ENCODE measurements at places on chromosomes 2 and 18.

- DNase-seq: no peak
Observed at GRCh38 chr2:133774654-133775015, 206.4 kb upstream of the NCKAP5 start.

DNA sequence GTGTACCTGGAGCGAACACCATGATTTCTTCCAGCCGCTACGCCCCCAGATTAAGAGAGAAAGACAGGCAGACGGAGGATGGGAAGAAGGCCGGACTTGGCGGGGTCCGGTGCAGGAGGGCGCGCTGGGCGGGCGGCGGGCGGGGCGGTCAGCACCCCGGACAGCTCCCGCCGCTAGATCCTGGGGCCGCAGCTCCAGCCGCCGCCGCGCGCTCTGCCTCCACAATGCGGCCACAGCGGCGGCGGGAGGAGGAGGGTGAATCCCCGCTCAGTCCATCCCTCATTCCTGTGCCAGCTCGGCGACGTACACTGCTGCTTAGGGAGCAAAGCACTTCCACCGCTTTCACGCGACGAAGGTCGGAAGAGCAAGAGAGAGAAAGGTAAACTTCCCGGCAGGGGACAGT lies at the start of gene AKAIN1:
TSS of gene AKAIN1 (minus strand) at position 226 of the 403 bp plus-strand sequence. CDS start at position 22, 204 bp downstream.
- no peak for DNase-seq

- DNase-seq: no peak
Observed at GRCh38 chr2:216425008-216425787, 12.9 kb downstream of the SMARCAL1 start.

- no peak for DNase-seq
Observed at GRCh38 chr2:29155578-29155977, 40.4 kb downstream of the CLIP4 start.

DNA sequence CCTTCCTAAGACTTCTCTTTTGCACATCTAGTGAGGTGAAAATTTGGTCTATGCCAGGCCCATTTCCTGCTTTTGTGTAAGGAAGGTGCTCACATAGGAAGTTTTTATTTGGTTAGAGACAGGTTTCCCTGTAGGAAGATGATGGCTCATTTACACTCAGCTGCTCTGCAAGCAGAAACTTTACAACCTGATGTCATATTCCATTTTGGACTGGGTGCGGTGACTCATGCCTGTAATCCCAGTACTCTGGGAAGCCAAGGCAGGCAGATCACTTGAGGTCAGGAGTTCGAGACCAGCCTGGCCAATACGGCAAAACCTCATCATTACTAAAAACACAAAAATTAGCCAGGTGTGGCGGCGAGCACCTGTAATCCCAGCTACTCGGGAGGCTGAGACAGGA lies 35.8 kb downstream of the CASP10 start:
- no peak for DNase-seq

- DNase-seq: no peak
Observed at GRCh38 chr18:70116949-70117348, 88.5 kb downstream of the RTTN start.

DNA sequence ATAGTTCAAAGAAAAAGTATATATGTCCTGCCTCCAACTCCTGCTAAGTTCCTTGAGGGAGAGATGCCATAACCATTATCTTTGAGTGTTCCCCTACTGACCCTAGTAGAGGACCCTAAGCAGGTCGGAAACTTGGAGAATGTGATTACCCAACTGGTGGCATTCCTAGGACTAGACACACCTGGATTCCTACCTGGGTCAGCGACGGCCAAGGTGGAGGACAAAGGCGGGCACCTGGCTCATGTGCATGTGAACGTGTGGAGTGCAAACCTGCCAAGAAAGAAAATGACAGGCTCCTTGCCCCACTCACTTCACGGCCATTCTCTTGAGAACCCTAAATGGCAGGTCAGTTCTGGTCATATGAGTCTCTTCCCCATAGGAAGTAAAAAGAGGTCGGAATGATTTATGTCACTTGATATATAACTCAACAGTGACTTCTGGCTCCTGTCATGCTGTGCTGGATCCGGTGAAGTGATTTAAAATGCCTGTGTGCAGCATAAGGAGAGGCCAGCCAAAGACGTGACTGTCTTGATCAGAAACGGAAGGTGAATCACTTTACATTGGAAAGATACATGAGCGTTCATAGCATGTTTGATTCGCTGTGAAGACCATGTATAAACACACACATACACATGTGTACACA lies 371.6 kb downstream of the EIPR1 start:
- DNase-seq: no peak

DNA sequence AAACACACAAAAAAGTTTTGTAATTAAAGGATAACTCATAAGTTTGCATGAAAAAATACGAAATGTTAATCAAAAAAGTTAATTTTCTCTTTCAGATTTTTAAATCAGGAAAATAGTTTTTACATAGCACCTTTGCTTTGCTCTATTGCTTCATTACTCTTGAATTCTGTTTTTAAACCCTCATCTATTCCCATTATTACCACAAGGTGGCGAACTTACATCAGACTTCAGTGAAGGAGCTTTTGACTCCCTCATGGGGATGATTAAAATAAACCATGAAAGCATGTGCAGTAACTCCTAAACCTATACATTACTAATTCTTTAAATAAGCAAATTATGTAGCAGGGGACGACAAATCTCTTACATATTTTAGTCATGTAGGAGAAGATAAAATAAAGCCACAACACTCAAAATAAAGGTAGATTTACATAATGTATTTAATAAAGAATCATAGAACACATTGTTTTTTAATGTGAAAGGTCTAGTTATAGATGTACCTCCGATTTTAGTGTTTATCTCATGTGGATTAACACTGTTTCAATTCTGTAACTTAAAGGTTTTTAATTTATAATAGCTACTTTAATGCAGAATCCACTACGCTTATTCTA lies 105.2 kb downstream of the NETO1 start:
- peak; percentile 49 for DNase-seq

DNA sequence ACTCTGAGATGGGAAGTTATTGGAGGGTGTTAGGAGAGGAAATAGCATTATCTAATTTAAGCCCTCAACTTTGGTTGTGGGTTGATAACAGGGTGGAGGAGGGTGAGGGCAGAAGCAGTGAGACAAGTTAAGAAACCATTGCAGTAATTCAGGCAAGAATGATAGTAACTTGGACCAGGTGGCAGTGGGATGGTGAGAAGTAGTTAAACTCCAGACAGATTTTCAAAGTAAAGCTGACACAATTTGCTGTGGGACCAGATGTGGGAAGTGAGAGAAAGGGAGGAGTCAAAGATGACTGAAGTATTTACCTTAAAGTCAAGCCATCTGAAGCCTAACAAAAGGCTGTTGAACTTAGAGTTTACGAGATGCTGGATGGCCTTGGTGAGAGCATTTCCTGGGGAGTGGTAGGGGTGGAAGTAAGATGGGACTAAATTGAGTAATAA lies 163.2 kb upstream of the KLF7 start:
- DNase-seq: no peak

- DNase-seq: no peak
Observed at GRCh38 chr2:233832869-233833311, 21.4 kb downstream of the HJURP start.

- DNase-seq: no peak
Observed at GRCh38 chr2:63763391-63763941, 78.2 kb upstream of the UGP2 start.

GRCh38 chr2:175169191-175169590 lies 1.2 kb upstream of the ATF2 start:
- DNase-seq: no peak

DNA sequence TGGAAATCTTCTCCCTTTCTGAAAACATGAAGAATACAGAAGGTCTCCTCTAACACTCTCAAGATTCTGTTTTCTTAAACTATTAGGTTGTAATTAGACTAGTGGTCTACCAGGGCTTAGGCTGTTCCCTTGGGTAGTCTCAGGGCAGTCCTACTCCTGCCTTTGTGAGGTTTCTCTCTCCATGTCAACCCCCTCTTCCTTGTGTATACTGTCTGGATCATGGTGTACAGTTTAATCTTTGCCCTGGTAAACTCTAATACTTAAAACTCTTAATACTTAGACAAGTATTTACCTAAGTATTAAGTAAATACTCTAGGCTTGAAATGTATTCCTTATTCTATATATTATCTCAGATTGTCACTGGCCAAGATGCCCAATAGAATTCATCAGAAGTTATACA lies 480.3 kb upstream of the TNP1 start:
- DNase-seq: no peak

DNA sequence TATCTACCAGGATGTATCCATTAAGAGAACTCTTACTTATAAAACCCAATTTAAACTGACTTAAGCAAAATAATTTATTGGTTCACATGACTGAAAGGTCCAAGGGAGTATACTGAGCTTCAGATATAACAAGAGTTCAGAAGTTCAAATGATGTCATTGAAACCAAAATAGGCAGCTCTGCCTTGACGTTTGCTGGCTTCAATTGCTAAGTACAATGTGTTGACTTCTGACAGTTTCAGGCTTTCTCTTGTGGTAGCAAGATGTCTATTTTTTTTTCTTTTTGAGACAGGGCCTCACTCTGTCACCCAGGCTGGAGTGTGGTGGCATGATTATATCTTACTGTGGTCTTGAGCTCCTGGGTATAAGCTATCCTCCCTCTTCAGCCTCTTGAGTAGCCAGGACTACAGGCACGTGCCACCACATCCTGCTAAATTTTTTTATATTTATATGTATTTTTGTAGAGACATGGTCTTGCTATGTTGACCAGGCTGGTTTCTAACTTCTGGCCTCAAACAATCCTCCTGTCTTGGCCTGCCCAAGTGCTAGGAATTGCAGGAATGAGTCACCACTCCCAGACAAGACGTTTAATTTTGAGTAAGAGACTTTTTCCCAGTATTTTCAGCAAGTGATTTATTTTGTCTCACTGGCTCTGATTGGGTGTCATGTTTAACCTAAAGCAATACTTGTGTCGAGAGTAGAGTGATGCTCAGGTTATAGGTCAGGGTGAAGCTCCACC lies 184.8 kb downstream of the NR4A2 start:
- no peak for DNase-seq

DNA sequence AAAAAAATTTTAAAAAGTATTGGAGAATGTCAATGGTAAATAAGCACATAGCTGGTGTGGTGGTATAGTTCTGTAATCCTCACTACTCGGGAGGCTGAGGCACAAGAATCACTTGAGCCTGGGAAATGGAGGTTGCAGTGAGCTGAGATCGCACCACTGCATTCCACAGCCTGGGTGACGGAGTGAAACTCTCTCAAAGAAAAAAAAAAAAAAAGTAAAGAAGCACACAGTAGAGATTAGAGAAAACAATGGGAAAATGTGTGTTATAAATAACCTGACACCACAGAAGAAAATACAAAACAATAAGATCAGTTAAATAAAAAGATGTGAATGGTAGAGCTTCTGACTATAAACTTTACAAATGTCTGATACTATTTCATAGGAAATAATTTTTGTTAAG lies 163.7 kb upstream of the WDSUB1 start:
- DNase-seq: no peak

- peak; percentile 60 for DNase-seq
Observed at GRCh38 chr2:60104514-60105505, 448.6 kb downstream of the BCL11A start.

DNA sequence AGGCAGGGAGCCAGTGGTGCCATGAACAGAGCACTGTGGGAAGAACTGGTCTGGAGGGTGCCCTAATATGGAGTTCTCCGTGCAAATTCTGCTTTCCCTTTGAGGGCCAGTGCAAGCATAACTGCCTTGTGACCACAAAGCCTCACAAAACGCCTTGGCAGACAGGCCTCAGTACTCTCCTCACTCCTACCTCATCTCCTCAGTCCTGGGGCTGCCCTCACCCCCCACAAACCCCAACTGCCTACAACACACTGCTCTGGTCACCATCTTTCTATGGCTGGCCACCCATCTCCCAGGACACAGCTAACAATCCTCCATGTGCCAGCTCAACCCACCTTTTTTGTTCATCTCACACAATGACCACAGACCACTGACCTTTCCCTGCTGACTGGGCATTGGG lies 8.9 kb downstream of the COX5B start:
- DNase-seq: no peak
